ENCODE measurements at places on chromosomes 4 and X. TPM values are rescaled to one million over a fixed set of nuclear protein-coding genes. Genes with fewer than 3 reads are reported as not detected.
A peak's percentile ranks its signal among the peaks of the same experiment; 100 is the strongest.

DNA sequence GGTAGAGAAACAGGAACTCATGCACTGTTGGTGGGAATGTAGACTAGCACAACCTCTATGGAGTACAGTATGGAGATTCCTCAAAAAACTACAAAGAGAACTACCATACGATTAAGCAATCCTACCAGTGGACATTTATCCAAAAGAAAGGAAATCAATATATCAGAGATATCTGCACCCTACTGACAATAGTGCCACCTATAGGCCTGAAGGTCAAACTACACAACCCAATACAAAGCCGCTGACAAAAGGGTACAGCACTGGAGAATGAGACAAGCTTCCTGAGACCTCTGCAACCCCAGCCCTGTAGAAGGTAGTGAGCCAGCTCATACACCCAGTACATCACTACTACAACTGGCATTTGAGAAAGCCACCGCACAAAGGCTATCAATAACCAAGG is 67.1 kb downstream of the CBR4 start:
- H3K4me3 ChIP-seq, result no peak overlapping the region
- no peaks in the 10 kb centered on the region for H3K27me3 ChIP-seq
- no peak for DNase-seq
- H3K4me1 ChIP-seq, result peaks cover 3% of the 10 kb centered on the region
- H3K36me3 ChIP-seq, result no peaks in the 10 kb centered on the region
- H3K27ac ChIP-seq, result no peak overlapping the region

DNA sequence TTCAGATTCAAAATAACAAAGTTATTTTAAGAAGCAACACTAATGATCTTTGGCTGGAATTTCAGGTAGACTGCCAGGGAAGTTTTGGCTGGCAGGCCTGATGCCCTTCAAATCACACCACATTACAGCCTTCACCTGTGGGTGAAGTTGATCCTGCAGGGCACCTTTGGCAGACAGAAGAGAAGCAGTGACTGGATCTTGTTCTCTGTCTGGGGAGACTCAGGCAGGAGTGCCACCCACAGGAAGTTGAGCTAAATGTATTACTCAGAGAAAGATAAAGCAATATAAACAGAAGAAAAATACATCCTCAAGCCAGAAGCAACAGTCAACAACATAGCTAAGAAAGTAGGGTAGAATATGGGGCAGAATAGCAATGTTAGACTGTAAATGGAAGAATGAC is 12.8 kb upstream of the CFAP299 start:
- H3K27ac ChIP-seq, result no peak overlapping the region
- H3K4me1 ChIP-seq, result peaks cover 2% of the 10 kb centered on the region
- H3K27me3 ChIP-seq, result peaks cover 35% of the 10 kb centered on the region
- no peak overlapping the region for H3K4me3 ChIP-seq
- H3K36me3 ChIP-seq, result no peaks in the 10 kb centered on the region

GRCh38 chr4:80072228-80072743 is 743 bp downstream of the ANTXR2 start:
- peak overlapping the region; percentile 99 for H3K27ac ChIP-seq
- H3K27me3 ChIP-seq, result no peaks in the 10 kb centered on the region
- H3K4me3 ChIP-seq, result peak overlapping the region; percentile 97
- H3K4me1 ChIP-seq, result peaks cover 49% of the 10 kb centered on the region
- peak; percentile 39 for DNase-seq

GRCh38 chr4:95102162-95102790 is 344.5 kb downstream of the BMPR1B start:
- no peak for DNase-seq
- no peaks in the 10 kb centered on the region for H3K36me3 ChIP-seq
- no peak overlapping the region for H3K27ac ChIP-seq
- no peaks in the 10 kb centered on the region for H3K4me1 ChIP-seq

GRCh38 chrX:18797141-18797540 is 89.7 kb downstream of the PPEF1 start:
- no peaks in the 10 kb centered on the region for H3K27me3 ChIP-seq
- no peak overlapping the region for H3K27ac ChIP-seq
- no peak for DNase-seq

DNA sequence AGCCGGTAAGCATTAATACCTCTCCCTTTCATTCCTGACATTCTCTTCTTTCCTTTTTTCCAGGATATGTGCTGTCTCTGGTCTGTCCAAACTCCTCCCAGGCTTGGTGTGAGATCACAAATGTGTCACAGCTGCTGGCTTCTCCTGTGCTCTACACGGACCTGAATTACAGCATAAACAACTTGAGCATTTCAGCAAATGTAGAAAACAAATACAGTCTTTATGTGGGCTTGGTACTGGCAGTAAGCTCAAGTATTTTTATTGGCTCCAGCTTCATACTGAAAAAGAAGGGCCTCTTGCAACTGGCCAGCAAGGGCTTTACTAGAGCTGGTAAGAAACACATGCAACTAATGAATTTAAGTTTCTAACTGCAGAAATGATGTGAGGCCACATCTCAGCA is 8.4 kb downstream of the NIPAL1 start:
- H3K4me1 ChIP-seq, result peaks cover 9% of the 10 kb centered on the region
- no peak for DNase-seq
- no peak overlapping the region for H3K27ac ChIP-seq

DNA sequence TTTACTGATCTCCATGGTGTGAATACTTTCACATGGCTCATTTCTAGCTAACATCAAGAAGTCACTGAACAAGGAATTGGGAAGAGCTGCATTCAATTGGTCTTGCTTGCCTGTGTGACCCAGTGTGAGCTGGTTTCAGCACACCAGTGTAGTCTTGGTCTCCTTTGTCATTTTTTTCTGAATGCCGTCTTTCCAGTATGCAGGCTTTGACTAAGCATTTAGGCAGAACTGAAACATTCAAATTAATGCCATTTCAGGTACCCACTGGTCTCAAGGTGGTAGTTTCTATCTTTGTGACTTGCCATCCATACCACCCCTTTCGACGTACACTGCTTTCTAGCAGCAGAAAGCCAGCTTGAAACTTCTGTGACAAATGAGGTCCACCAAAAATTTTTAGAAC is 550.5 kb upstream of the BOD1L1 start:
- no peak overlapping the region for H3K4me3 ChIP-seq
- DNase-seq, result no peak
- H3K27ac ChIP-seq, result peak overlapping the region; percentile 22

GRCh38 chr4:95181243-95181995 is 367.4 kb downstream of the UNC5C start:
- peak overlapping the region; percentile 41 for H3K4me3 ChIP-seq
- peak overlapping the region; percentile 91 for H3K27ac ChIP-seq
- peak; percentile 14 for DNase-seq

- H3K27ac ChIP-seq, result no peak overlapping the region
- H3K36me3 ChIP-seq, result no peaks in the 10 kb centered on the region
- H3K27me3 ChIP-seq, result no peaks in the 10 kb centered on the region
- DNase-seq, result no peak
Observed at GRCh38 chrX:39796856-39797255, 300.9 kb downstream of the BCOR start.

DNA sequence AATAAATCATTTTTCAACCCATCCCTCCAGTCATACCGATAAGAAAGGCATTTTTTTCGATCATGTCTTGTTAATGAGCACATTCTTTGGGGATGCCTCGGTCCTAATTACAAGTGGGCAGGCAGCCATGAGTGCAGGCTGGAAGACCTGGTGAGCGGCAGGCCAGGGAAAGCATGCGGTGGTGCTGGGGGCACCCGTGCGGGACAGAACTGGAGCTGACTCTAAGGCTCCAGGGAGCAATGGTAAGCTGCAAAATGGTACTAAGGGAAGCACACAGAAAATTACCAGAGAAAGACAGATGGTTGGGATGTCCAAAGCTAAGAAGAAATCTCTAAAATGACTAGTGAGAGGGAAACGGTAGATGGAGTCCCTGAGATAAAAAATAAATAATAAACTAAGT is 411.0 kb upstream of the AGA start:
- no peaks in the 10 kb centered on the region for H3K4me1 ChIP-seq
- no peak for DNase-seq
- no peaks in the 10 kb centered on the region for H3K27me3 ChIP-seq

DNA sequence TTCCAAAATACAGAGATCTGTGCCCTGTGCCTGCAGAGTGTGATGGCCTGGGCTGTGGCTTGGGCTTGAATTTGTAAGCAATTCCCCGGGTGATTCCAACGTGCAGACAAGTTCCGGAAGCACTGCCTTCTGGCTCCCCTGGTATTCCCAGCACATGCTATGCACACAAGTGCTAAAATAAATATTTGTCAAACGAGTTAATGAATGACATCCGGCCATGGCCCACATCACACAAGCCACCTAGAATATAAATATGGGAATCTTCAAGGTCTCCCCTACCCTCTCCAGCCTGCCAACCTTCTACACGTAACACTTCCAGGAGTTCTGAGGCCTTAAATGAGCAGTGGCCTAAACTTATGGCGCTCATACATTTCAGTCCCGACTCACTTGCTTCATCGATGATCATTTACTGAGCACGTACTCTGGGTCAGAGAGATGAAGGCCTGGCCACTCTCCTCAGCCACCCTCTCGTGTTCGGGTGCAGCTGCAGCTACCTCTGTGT is 21.3 kb downstream of the DCTD start:
- H3K4me1 ChIP-seq, result peaks cover 6% of the 10 kb centered on the region
- H3K36me3 ChIP-seq, result peaks cover 4% of the 10 kb centered on the region
- DNase-seq, result no peak
- H3K27ac ChIP-seq, result no peak overlapping the region

DNA sequence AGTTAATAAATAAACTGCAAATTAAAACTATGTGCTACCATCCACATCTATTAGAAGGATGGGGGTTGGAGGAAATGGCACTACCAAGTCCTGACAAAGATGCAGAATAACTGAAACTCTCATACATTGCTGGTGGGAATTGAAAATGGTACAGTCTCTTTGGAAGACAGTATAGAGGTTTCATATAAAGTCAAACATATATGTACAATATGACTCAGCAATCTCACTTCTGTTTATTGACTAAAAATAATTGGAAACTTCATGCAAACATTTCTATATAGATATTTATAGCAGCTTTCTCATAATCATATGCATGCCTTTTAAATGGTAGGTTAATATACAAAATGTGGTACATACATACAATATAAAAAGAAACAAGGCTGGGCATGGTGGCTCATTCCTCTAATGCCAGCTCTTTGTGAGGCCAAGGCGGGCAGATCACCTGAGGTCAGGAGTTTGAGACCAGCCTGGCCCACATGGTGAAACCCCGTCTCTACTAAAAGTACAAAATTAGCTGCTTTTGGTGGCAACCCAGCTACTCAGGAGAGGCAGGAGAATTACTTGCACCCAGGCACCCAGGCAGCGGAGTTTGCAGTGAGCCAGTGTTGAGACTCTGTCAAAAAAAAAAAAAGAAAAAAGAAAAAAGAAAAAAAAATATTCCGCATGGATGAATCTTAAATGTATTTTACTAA is 225.0 kb upstream of the CXXC4 start:
- H3K27me3 ChIP-seq, result no peaks in the 10 kb centered on the region
- H3K27ac ChIP-seq, result no peak overlapping the region
- no peaks in the 10 kb centered on the region for H3K4me1 ChIP-seq
- DNase-seq, result no peak
- H3K4me3 ChIP-seq, result no peak overlapping the region

GRCh38 chr4:143391895-143392294 is 55.2 kb downstream of the GAB1 start:
- no peaks in the 10 kb centered on the region for H3K4me1 ChIP-seq
- peaks cover 2% of the 10 kb centered on the region for H3K36me3 ChIP-seq
- no peak for DNase-seq
- H3K27ac ChIP-seq, result no peak overlapping the region

DNA sequence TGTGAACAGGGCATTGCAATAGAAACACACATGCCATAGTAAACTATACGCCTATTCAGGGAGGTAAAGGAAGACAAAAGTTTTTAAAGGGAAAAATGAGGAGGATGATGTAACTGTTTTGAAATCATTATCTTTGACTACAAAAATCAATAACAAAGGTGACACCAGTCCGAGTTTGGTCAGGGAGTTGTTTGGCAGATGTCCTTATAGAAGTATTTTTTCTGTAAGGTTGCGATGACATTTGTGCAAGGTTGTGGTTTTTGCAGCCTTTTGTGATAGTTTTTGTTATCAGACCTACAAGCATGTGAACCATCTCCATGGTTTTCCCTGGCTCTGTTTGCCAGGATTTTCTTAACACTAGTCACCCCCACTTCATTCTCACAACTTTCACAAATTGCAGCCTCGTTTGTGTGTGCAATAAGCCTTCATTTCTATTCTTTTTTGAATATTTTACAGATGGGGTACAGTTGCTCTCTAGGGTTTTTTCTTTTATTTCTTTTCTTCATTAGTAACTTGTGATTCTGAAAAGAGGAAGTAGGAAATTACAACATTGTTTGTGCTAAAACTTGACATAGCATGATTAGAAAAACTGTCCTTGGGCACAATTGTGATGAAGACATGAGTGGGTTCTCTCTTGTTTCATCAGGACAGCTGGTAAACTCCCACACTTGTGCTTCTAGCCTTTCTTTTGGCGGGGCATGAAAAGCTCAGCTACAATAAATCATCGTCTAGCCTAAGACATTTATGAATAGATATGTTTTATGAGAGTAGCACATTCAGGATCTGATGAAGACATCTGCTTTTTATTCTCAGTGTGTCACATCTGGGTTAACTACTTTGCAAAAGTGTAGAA is 60.2 kb upstream of the PNPLA4 start:
- H3K27me3 ChIP-seq, result no peaks in the 10 kb centered on the region
- no peak overlapping the region for H3K27ac ChIP-seq
- no peak for DNase-seq
- no peak overlapping the region for H3K4me3 ChIP-seq
- H3K4me1 ChIP-seq, result no peaks in the 10 kb centered on the region

GRCh38 chr4:118950224-118950623 is 61.6 kb downstream of the SYNPO2 start:
- H3K36me3 ChIP-seq, result peaks cover 2% of the 10 kb centered on the region
- no peak for DNase-seq
- peaks cover under 1% of the 10 kb centered on the region for H3K4me1 ChIP-seq
- H3K27ac ChIP-seq, result no peak overlapping the region
- peaks cover 19% of the 10 kb centered on the region for H3K27me3 ChIP-seq

- DNase-seq, result no peak
- H3K4me3 ChIP-seq, result no peak overlapping the region
- no peaks in the 10 kb centered on the region for H3K36me3 ChIP-seq
- peaks cover 8% of the 10 kb centered on the region for H3K27me3 ChIP-seq
Observed at GRCh38 chr4:53693909-53694308, 102.6 kb upstream of the LNX1 start.

- DNase-seq, result no peak
- H3K27me3 ChIP-seq, result no peaks in the 10 kb centered on the region
- H3K36me3 ChIP-seq, result no peaks in the 10 kb centered on the region
- H3K4me1 ChIP-seq, result no peaks in the 10 kb centered on the region
- no peak overlapping the region for H3K4me3 ChIP-seq
Observed at GRCh38 chr4:54742636-54743399, 85.1 kb downstream of the KIT start.

Gene UGT8
- total RNA-seq, result 0.50 TPM

Gene DMP1
- not detected for total RNA-seq

Gene WDR17
- 0.65 TPM for total RNA-seq

Gene REST
- 66.3 TPM for total RNA-seq

Gene XAGE1A
- total RNA-seq, result not detected

Gene SMC1A
- 43.4 TPM for total RNA-seq

Gene N4BP2
- total RNA-seq, result 22.4 TPM

Gene ATP1B4
- total RNA-seq, result not detected

Gene TEX11
- not detected for total RNA-seq

Data from T-helper 17 cell (primary cell).